Heart left ventricle (tissue), 16 donors: ENCODE measurements at places on chromosomes 2 and 18.
A peak's percentile ranks its signal among the peaks of the same experiment; 100 is the strongest.

DNA sequence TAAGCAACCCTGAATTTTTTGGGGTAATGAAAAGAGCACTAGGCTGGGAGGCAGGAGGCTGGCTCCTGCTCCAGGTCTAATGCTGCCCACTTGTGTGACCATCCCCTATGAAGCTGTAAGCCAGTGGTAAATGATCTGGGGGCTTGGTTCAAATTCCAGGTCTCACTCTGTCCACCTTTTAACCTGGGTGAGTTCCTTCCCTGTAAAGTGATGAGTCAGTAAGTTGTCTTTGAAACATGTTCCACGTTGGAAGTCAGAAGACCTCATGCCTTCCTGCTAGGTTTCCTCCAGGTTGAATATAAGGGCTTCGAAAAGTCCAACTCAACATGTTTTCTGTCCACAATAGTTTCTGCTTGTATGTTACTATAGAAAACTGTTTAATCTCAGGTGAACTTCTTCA lies 160.9 kb upstream of the MYT1L start:
- DNase-seq = no peak

DNA sequence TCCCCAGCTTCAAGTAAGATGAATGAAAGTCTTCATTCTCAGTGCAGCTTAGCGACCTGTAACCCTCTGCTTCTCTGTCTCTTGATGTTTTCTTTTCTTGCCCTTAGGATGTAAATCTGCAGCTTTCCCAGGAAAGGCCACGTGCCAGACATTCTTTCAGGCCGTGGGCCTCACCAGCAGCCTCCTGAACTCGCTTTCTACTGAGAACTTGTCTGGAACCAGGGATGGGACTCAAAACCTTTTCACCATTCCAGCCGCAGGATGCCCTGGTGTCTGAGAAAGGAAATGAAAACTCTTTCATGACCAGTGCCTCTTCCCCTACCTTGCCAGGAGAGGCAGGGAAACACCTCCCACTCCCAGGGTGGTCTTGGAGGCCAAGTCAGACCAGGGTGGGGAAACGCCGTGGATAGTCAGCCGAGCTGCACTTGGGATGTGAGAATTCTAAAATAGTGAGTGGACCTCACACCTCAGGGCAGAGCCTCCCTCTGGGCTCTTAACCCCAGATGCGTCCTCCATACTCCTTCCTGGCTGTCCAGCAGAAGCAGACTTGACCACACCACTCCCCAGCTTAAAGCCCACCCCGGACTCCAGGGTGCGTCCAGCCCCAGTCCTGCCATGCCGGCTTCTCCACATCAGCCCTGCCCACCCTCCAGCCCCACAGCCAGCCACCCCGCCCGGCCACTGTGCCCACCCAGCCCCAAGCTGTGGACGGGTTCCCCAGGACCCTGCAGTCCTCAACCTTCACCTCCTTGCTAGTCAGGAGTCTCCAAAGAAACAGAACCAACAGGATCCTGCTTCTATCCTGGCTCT lies 115.5 kb downstream of the TWIST2 start:
- DNase-seq = no peak

GRCh38 chr2:98921062-98921461 lies 15.0 kb downstream of the CRACDL start:
- DNase-seq = no peak

GRCh38 chr2:1625281-1626001 lies 118.9 kb downstream of the PXDN start:
- peak; percentile 54 for DNase-seq

GRCh38 chr2:131413148-131413747 lies 49.3 kb upstream of the RAB6D start:
- DNase-seq = no peak

- no peak for DNase-seq
Measured at GRCh38 chr2:108148555-108148954, 91.2 kb upstream of the SULT1C3 start.

GRCh38 chr18:58578835-58579560 lies 49.9 kb downstream of the ALPK2 start:
- DNase-seq = no peak

- no peak for DNase-seq
Measured at GRCh38 chr2:188278388-188279092, 13.1 kb upstream of the GULP1 start.

GRCh38 chr2:24986372-24986771 lies 14.6 kb upstream of the DNAJC27 start:
- DNase-seq = peak; percentile 41

GRCh38 chr2:219274361-219274921 lies 4.7 kb upstream of the DNAJB2 start:
- DNase-seq = peak; percentile 68

DNA sequence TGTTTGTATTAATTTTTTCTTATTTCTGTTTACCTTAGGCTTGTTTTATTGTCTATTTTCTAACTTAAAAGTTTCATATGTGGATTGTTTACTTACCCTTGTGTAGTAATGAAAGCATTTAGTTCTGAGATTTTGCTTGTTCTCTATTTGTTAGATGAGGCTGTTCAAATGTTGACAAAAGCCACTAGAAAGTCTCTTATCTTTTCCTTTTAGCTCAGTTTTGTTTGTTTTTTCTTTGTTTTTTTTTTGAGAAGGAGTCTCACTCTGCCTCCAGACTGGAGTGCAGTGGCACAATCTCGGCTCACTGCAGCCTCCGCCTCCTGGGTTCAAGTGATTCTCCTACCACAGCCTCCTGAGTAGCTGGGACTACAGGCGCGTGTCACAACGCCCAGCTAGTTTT lies 30.9 kb downstream of the USP14 start:
- DNase-seq = no peak

DNA sequence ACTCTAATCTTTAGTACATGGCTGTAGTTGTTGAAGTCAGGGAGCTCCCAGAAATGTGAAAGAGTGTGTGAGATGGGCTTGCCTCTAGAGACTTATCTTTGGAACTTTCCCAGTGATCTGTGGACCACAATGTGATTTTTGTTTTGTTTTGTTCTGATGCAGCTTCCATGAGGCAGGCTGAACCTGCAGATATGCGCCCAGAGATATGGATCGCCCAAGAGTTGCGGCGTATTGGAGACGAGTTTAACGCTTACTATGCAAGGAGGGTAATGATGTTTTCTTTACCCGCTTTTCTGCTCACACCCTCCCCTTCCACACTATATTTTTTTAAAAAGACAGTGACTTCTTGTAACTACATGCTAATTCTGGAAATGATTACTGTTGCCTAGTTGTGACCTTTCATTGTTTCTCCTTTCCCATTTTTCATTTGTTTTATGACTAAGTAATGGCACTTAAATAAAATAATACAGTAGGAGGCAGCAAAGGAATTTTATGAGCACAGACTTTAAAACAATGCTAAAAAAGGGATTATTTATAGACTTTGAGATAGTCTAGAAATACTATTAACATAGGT lies 29.3 kb downstream of the BCL2L11 start:
- no peak for DNase-seq

- DNase-seq = peak; percentile 42
Measured at GRCh38 chr18:50194631-50195532, at the start of gene MYO5B. Gene MYO5B, minus strand, starts transcription at chr18:50195147. Its CDS starts 354 bp downstream, at chr18:50194793.

- DNase-seq = no peak
Measured at GRCh38 chr2:148930046-148930775, 55.2 kb downstream of the KIF5C start.

GRCh38 chr2:23058435-23058834 lies 326.5 kb upstream of the KLHL29 start:
- DNase-seq = no peak

GRCh38 chr2:66995636-66996035 lies 401.5 kb upstream of the ETAA1 start:
- DNase-seq = no peak

- no peak for DNase-seq
Measured at GRCh38 chr18:70431203-70431624, 142.4 kb downstream of the SOCS6 start.

DNA sequence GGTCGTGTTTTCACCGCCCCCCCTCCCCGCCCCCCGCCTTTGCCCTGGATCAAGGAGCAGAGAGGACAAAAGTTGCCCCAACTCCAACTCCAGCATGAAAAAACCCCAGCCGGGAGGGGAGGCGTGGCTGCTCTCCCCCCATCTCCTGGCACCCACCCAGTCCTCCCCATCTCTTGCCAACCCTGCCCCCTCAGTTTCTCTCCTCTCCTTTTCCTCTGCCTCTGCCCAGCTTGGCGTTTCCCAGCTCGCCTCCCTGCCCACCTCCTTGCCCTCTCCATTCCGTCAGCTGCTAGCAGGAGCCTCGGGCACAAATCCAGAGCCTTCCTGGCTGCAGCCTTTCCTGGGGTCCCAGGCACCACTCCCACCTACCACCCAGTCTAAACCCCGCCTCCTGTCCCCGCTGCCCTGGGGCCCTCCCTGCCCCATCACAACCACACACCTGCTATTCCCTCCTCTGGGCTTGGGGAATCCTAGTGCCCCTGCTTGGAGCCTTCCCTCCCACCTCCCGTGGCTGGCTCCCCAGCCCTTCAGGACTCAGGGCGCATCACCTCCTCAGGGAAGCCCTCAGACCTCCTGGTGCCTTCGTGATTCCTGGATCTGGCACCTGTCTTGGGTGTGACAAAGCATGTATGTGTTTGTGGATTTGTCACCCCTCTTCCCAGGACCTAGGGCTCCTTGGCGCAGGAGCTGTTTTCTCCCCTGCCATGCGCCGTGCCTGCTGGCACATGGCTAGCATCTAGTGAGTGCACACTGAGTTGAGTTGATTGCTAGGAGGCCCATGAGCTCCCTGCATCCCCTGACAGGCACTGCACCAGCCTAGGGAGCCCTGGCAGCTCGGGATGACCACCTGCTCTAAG lies 209.1 kb downstream of the TFCP2L1 start:
- no peak for DNase-seq

DNA sequence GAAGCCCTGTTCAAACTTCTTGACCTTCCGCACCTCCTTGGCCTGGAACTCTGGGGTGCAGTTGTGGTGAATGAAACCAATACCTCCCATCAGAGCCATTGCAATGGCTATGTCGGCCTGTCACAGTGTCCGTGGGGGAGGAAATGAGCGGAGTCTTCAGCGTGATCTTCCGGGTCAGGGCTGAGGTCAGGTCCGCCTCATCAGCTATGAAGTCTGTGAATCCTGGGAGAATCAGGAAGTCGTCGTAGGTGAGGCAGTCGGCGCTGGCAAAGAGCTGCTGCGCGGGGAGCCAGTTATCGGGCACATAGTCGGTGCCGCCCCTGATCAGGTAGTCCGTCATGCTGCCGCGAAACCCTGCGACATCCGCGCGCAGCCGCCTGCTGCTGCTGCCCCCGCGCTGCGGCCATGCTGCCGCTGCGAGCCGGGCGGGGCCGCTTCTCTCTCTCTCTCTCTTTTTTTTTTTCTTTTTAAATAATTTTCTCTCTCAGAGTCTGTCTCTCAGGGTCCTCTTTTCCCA lies 154.1 kb upstream of the ZSWIM2 start:
- no peak for DNase-seq

GRCh38 chr2:17934721-17935120 lies 56.3 kb downstream of the KCNS3 start:
- no peak for DNase-seq

DNA sequence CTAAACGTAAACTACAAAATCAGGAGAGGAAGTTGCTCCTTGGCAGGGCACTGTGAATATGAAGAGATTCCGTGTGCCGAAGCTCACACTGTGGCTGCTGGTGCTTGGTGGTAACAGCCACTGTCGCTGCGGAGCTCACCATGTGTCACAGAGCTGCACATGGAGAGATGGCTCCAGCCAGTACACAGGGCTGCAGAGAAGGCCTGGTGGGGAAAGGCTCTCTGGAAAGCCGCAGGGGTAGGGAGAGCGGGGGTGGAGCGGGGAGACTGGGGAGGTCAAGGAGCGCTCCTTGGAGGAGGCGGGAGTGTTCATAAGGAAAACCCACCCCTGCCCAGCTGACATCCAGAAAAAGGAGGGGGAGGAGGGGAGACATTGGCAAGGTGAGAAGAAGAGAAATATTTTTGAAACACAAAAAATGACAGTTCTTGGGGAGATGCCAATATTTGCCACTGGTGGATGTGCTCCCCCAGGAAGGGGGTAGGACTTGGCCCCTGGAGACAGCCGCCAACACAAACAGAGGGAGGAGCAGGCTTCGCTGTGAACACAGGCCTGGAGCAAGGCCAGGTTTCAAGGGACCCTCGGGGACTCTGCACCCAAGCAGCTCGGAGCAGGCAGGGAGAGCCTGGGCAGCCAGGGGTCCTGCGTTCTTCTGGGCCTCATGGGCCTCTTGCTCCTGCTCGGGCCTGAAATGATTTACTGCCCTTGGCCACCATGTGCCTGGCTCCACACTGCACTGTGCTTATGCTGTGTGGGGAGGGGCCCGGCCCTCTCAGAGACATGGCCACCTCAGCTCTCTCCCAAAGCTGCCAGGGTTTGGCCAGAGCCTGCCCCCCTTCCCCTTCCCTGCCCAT lies 102.6 kb upstream of the GLI2 start:
- DNase-seq = no peak

DNA sequence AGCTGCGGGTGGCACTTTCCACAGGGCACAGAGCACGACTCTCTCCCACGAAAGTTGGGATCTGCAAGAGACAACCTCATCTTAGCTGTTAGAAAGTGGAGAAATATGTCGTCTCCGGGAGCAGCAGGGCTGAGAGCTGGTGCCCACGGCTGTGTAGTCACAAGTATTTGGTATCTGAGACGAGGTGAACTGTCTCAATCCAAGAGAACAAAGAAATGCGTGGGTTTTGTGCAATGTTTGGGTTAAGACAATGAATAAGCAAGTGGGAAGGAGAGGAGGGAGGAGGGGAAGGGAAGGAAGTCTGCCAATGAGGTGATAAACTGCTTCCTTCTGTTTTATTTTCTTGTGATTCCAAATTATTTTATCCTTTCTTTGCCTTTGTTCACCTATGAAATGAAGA lies 18.0 kb downstream of the DYTN start:
- DNase-seq = no peak

GRCh38 chr2:191835539-191836350 lies 11.1 kb downstream of the CAVIN2 start:
- DNase-seq = no peak

DNA sequence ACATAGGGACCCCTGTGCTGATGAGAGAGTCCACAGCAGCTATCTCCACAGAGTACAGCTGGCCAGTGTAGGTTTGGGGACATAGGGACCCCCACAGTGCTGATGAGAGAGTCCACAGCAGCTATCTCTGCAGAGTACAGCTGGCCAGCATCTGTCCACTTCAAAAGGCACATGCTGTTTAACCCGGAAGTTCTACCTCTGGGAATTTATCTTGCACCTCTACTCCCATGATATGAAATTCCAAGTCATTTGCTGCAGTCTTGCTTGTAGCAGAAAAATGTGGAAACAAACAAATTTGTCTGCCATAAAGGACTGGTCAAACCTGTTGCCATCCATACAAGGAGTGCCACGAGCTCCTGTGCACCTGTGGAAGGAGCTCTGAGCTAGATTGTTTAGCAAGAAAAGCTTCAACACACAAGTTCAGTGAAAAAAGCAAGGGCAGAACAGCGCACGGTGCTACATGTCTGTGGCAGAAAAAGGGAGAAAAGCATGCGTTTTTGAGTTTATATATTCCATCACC lies 33.1 kb downstream of the LRRFIP1 start:
- DNase-seq = no peak
